SK-N-DZ (cell line): ENCODE measurements at places on chromosomes 2 and 18.

DNA sequence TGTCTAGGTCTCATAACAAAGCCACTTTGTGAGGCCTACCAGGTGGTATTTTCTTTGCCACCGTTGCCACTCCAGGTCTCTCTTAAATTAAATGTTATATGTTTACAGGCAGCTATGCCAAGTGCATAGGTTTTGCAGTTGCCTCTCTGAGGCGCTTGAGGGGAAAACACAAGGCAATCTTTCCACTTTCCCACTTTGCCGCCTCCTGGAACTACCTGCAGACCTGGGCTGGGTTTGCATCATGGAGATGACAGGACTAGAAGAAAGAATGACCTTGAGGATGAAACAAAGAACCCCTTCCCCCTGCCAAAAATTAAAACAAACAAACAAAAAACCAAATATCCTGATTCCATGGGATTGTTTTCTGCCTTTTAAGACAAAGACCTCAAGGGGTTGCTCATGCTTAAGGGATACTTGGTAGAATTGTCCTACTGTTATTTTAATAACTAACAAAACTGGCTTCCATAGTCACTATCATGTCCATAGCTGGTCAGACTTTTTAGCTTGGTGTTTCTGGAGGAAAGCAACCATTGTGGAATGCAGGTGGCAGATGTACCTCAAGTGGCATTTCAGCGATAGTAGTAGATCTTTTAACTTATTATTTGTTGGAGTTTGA, 159.9 kb downstream of the PRPF40A start:
- no peak for DNase-seq

GRCh38 chr2:122639711-122640110, 884.3 kb downstream of the TSN start:
- no peak for DNase-seq

DNA sequence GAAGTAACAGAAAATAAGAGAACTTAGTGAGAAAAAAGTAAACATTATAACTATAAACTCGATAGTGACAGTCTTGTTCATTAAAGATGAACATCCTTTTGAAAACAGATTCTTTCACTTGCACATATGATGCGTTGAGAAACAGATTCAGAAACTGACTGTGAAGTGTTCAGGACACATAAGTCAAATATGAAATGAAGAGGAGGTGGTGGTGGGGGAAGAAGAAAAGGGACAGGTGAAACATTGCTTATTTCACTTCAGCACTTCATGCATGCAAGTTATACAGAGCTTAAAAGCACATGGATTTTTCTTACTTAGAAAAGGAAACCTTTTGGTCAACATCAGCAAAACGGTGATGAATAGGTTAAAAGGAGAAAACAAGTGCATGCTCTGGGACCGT, 42.5 kb downstream of the STAT4 start:
- DNase-seq = no peak

DNA sequence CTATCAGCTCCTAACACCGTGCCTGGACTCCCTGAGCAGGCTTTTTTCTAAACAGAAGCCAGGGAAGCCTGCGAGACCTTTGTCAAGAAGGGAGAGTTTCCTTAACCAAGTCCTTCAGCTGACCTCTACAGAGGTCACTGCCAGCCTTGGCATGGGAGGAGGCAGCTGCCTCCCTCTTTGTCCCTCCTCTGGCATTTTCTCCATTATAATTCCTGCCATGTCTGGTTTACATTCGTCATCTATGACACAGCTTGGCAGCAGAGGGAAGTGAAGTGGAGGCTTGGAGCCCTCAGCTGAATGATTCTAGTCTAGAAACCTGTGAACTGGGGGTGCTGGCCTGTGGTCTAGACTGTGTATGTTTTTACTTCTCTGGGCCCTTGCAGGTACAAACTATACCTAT, 22.5 kb downstream of the LIPG start:
- DNase-seq = no peak
